ENCODE measurements at places on chromosomes 7 and 10.

- DNase-seq, result no peak
Observed at GRCh38 chr10:119824299-119824698, 48.3 kb downstream of the MCMBP start.

DNA sequence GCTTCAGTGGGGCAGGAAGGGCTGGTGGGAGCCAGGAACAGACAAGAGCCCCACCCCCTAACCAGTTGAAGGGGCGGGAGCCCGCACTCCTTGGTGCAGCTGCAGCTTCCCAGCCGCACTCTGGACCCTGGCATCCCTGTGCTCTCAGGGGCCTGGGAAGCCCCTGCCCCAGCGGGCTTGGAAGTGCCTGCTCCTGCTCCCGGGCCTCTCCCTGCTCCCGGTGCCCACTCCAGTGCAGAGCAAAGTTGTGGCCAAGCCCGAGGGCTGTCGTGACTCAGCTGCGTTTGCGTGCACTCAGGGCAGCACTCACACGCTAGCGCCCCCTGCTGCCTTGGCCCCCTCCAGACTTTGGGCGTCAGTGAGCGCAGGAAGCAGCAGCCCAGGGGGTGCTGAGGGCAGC lies 883.8 kb downstream of the LRMDA start:
- no peak for DNase-seq

GRCh38 chr10:88920986-88921593 lies 31.5 kb downstream of the ACTA2 start:
- DNase-seq, result no peak

- no peak for DNase-seq
Observed at GRCh38 chr10:47225219-47225927, 74.6 kb upstream of the GDF10 start.

DNA sequence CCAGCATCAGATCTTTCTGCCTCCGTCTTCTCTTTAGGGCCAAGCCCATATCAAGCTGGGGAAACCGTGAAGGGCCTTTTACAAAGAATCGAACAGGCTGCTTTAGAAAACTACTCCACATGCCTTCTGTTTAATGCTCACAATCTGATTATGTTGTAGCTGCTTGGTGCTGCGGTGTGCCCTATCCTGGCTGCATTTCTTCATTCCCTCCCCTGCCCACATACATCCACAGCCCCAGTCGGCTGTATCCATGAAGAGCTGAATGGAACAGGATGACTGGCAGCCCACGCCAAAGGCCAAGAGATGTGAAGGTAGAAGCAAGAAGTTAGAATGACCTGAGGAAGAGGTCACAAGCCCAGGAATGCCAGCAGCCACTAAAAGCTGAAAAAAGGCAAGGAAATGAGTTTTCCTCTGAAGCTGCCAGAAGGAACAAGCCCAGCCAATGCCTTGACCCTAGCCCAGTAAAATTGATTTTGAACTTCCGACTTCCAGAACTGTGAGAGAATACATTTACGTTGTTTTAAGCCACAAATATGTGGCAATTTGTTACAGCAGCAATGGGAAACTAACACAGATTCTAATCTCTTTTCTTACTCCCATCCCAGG lies 22.2 kb downstream of the TAS2R41 start:
- DNase-seq, result no peak

DNA sequence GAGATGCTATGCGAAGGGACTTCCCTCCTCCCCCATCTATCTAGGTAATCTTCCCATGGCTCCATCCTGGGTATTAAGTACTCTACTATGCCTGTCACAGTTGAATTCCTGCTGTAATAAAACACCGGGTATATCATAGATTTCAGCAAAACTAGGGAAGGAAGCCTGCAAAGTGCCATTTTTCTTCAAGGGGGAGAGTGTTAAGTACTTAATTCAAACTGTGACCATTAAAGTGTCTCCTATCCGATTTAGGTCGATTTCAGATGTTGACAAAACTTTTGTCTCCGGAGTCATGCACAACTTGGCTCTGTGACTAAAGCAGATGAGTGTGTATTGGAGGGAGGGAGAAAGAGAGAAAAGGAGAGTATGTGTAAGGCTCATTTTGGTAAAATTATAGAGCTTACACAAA lies 4.6 kb downstream of the HOXA4 start:
- DNase-seq, result no peak
